ENCODE measurements at places on chromosomes 1 and 21. TPM values are rescaled to one million over a fixed set of nuclear protein-coding genes. Genes with fewer than 3 reads are reported as not detected.

GRCh38 chr1:180925471-180926051 is 12.9 kb downstream of the KIAA1614 start:
- DNase-seq, result no peak

DNA sequence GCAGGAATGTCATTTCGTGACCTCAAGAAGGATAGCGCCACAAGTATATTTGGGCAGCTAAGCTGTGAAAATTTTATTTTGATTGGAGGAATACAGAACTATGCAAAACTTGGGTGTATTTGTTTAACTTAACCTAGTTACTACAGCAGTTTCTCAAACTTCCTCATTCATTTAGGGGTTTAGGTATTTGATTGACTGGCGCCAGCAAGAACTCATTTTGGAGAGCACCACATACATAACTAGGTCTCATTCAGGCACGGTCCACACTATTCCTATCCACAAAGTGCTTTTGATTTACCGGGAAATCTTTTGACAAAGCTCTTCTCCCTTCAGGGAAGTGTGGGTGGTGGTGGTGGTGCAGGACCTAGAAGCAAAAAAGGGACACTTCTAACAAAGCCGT is 155.1 kb upstream of the NRIP1 start:
- no peak for DNase-seq

GRCh38 chr1:42484382-42484781 is 21.3 kb downstream of the CCDC30 start:
- peak; percentile 90 for DNase-seq

DNA sequence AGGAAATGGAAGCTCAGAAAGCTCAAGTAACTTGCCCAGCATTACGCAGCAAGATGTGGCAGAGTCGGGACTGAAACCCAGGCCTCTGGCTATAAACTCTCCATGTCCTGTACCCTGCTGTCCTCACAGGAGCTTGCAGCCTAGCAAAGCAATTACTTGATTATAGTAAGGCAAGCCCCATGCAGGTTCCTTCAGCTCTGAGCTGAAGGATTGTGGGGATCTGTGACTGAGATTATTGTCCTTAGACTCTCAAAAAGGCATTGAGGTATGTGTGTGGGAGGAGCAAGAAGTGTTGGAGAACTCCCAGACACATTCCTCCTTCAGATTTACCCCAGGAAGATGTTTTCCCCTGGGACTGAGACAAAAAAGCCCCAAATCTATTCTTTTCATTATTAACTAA is 124.0 kb upstream of the SPATA6 start:
- peak; percentile 3 for DNase-seq

The OR6K3 gene
- total RNA-seq, result not detected
